AG04450 (cell line): ENCODE measurements at places on chromosomes 2 and 18.

DNA sequence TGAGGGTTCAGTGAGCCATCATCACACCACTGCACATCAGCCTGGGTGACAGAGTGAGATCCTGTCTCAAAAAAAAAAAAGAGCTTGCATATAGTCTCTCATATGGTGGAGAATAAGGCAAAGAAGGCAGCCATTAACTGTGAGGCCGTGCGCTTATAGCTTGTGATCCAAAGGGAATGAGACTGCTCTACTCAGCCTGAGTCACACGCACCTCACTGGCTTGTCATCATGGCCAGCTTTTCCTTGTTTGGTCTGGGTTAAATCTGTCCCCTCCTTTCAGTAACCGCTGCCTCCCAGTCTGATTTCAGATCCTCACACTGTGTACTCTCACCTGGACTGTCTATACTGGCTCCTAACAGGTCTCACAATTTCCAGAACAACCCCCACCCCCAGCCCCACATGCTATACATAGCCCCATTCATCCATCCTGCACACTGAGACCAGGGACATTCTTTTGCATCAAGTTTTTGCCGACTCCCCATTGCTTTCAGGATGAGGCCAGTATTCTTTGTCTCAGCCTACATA lies 35.3 kb upstream of the ANKRD44 start:
- DNase-seq: no peak

DNA sequence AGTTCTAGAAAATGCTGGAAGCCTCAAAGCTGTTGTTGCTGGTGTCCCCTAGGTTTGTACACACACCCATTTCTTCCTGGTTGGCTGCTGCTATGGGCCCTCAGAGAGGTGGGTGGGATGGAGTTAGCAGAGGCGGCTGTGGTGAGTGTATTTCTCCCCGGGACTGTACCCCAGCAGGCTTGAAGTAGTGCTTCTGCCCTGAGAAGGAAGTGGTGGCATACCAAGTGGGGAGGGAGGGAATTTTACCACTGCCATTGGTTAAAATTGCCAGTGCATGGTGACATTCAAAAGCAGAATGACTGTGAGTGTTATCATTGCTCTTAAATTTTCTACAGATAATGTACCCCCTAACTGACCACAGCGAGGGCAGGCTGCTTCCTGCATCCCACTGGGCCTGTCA lies 125.6 kb upstream of the CAPN13 start:
- DNase-seq: no peak

GRCh38 chr2:84781942-84782716 lies 98.8 kb downstream of the TRABD2A start:
- no peak for DNase-seq

GRCh38 chr2:217798191-217798590 lies 204.6 kb downstream of the TNS1 start:
- DNase-seq: no peak

- DNase-seq: no peak
These were observed 6.5 kb downstream of the WIPF1 start for GRCh38 chr2:174590928-174591648.
